Stimulated activated CD8-positive, alpha-beta memory T cell treated with anti-CD3 and anti-CD28 coated beads, Interleukin-15, amount 100 ng/mL, for 4 hours (primary cell): ENCODE measurements at places on chromosomes 1 and 21.
A peak's percentile ranks its signal among the peaks of the same experiment; 100 is the strongest.

- DNase-seq: no peak
Observed at GRCh38 chr1:180230791-180231505, 884 bp downstream of the LHX4 start.

GRCh38 chr1:16260814-16261213 is 23.8 kb upstream of the CPLANE2 start:
- no peak for DNase-seq

DNA sequence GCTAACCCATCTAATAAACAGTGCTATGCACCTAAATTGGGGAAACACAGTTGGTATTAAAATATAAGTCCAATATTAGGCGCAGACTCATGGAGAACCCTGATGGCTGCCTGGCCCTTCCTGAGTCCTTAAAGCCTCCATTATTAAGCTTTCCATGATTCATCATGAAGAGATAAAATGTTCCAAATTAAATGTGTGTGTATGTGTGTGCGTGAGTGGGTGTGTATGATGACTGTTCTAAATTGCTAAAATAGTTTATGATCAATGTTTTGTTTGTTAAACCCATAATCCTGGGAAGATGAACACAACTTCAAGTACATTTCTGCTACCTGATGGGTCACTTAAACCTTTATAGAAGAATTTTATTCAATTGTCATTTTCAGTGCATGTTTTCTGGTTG is 6.3 kb upstream of the RBBP5 start:
- DNase-seq: no peak

DNA sequence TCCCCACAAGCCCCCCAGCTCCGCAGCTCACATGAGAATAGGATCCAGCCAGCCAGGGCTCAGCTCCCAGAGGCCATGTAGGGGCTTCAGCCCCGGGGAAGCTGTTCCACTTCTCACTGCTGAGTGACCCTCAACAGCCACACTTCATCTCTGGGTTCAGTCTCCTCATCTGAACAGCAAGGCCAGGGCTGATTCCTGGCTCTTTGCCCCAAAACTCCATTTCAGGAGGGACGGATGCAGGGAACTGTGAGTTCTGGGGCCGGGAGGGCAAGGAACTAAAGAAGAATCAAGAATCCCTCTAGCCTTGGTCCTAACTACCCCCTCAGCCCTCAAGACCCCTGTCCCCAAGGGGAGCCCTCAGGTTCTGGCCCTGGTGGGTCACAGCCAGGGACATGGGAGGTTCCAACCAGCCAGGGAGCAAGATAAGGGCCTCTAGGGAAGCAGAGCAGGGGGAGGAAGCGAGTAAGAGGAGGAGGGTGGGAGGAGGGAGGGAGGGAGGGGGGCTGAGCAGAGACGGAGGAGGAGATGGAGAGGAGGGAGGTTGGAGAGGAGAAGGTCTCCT is 13.1 kb downstream of the SDC3 start:
- DNase-seq: no peak

DNA sequence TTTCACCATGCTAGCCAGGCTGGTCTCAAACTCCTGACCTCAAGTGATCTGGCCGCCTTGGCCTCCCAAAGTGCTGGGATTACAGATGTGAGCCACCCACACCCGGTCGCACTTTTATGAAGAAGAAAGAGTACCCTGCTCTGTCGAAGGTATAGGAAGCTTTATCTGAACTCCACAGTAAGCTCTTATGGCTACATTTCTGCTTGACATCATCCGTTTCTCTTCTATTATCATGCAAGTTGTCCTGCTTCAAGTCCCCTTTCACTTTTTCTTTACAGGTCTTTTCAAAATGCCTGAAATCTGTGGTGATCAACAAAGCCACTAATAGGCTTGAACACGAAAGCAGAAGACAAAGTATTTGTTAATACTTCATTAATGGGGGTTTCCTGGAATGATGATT is 4.0 kb downstream of the RPE65 start:
- DNase-seq: no peak

- DNase-seq: no peak
Observed at GRCh38 chr1:206646504-206646903, 11.2 kb downstream of the DYRK3 start.

GRCh38 chr21:36813052-36813451 is 114.1 kb downstream of the SIM2 start:
- no peak for DNase-seq

GRCh38 chr21:42332557-42333317 is 17.5 kb upstream of the TFF3 start:
- no peak for DNase-seq

DNA sequence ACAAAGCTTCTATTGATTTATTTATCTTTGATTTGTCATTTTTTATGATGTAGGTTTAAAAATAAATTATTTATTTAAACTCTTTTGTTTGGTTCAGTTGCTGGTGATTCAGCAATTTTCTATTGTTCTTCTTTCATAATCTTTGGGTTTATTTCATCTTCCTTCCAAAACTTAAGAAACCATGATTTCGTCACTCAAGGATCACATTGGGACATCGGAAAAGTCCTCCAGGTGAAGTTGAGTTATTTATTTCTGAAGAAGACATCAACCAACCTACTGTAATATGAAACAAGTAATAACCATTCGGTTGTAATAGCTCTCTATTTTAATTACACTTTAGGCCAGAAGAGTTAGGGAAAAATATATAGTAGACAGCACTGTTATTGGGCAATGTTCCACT is 23.0 kb upstream of the WLS start:
- no peak for DNase-seq

DNA sequence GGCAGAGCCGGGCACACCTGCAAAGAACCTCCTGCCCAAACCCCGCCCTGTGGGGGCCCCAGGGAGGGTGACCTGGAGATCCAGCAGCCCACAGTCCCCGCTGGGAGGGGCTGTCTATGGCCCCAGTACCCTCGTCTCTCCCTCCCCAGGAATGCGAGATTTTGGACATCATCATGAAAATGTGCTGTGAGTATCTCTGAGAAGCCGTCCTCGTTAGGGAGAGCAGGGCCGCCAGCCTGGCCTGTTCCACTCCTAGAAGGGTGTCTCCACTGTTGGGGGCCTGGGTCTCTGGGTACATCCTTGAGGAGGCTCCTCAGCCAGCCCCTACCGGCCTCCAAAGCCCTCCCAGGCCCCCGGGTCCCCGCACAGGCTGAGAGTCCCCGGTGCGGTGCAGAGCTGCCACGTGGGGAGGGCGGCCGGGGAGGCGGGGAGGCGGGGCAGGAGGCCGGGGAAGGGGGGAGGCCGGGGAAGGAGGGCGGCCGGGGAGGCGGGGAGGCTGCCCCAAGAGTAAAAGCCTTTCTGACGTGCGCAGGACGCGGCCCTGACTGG is 18.7 kb downstream of the COL6A1 start:
- no peak for DNase-seq

DNA sequence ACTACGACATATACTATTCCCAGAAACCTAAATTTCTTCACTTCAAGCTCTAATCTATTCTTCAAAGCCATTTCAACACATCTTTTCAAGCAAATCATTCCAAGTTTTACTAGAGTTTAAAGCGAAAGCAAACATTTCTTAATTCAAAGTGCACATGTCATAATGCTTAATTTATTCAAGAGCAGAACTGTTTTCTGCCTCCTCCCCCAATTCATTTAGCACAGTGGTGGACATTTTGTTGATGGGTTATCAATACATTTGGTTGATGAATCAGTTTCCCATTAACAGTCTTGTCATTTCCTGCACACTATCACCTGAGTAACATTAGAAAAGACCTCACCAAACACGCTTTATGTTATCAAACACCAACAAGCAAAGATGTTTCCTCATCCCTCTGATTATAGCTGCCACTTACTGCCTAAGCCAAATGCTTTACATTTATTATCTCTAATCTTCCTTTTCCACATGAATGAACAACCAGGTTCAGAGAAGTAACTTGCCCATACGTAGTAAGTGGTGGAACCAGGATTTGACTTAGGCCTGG is 2.0 kb downstream of the SRSF4 start:
- DNase-seq: no peak

GRCh38 chr1:151547119-151547899 is 7.2 kb downstream of the TUFT1 start:
- DNase-seq: no peak

DNA sequence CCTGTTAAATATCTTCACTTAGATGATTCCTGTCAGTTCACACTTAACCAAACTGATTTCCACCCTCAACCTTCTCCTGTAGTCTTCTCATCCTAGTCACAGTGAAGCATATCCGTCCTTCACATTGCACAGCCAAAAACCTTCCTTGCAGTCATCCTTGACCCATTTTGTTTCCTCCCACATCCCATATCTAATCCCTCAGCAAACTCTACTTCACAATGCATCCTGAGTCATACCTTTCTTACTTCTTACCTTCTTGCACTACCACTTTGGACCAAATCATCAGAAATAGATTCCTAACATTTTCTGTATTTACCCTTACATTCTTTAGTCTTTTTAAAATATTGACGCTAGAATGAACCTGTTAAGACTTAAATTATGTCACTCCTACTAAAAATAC is 86.9 kb downstream of the OLFML2B start:
- DNase-seq: no peak

- no peak for DNase-seq
Observed at GRCh38 chr1:216898801-216899200, 175.6 kb upstream of the ESRRG start.

DNA sequence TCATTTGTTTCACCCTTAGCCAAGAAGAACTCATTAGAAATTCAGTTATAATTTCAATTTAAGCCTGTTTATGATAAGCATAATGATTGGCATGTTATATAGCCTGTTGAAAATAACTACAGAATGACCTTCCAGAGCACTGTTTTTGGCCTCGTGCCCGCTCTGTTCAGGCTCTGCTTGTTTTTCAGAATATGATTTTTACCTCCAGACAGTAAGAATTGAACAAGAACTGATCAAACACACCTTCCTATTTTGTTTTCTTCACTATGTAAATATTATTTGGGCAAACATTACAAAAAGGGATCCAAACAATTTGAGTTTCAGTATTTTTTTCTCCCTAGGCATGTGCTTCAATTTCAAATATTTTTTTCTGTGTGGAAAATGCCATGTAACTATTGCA is 48.1 kb upstream of the ANGPTL1 start:
- DNase-seq: no peak

GRCh38 chr1:186239171-186239570 is 135.9 kb downstream of the TPR start:
- DNase-seq: no peak

- no peak for DNase-seq
Observed at GRCh38 chr1:155086856-155087535, 8.4 kb downstream of the EFNA3 start.

- no peak for DNase-seq
Observed at GRCh38 chr1:48789903-48790302, 13.2 kb upstream of the BEND5 start.

- no peak for DNase-seq
Observed at GRCh38 chr1:184836934-184837895, 82.6 kb upstream of the EDEM3 start.

GRCh38 chr1:202576816-202577215 is 133.4 kb downstream of the SYT2 start:
- no peak for DNase-seq

- no peak for DNase-seq
Observed at GRCh38 chr1:25799352-25799934, 550 bp upstream of the SELENON start.

DNA sequence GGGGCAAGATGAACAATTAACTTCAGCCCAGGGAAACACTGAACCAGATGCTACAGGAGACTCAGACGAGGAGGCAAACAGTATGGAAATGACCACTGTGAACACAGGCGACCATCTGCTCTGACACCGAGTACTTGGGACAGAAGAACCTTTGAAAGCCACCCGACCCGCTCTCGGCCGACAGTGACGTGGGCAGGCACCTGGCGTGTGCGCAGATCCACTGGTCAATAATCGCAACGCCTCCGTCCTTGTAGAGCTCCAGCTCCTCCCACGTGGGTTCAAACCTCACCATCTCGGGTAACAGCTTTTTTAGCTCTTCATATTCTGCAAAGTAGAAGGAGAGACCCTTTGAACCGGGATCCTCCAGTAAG is 20.3 kb downstream of the POFUT2 start:
- no peak for DNase-seq

- no peak for DNase-seq
Observed at GRCh38 chr1:152630596-152630995, 7.7 kb upstream of the LCE3A start.

DNA sequence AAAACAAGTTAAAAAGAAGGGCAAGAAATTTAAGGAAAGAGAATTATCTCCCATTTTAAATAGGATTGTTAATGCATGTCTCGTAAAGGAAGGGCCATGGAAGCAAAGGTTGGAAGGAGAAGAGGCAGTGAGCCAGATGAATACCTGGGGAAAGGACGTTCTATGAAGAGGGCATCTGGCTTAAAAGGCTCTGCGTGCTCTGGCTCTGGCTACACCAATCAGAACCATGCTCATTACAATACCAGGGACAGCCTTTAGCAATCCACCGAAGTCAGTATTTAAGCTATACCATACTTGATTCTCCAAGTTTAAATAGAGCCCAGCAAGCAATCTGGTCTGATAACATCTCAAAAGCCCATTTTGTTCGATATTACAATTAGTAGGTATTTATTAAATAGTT is 58.5 kb upstream of the C1orf87 start:
- DNase-seq: no peak

- peak; percentile 45 for DNase-seq
Observed at GRCh38 chr1:204494281-204495077, at the start of gene PIK3C2B. Gene PIK3C2B (minus strand): TSS chr1:204494805. CDS start chr1:204469802, 25,003 bp downstream.

GRCh38 chr1:35567947-35568558 is 5.1 kb upstream of the TFAP2E start:
- DNase-seq: no peak

- DNase-seq: no peak
Observed at GRCh38 chr21:36567216-36567885, 87.4 kb upstream of the CLDN14 start.
